Cardiac atrium fibroblast (primary cell): ENCODE measurements at places on chromosomes 6 and 20. TPM values are rescaled to one million over a fixed set of nuclear protein-coding genes. Genes with fewer than 3 reads are reported as not detected.

The CALHM6 gene
- 1.1 and 3.4 TPM in 2 replicates for total RNA-seq

The SLPI gene
- not detected in 2 replicates for total RNA-seq

The ARMC2 gene
- total RNA-seq, result 5.6 and 5.8 TPM in 2 replicates

The IL20RA gene
- not detected in 2 replicates for total RNA-seq

The HLA-DPA1 gene
- total RNA-seq, result 1.4 and 1.6 TPM in 2 replicates

The TCP1 gene
- total RNA-seq, result 152 and 185 TPM in 2 replicates

The CARMIL1 gene
- total RNA-seq, result 43.6 and 48.2 TPM in 2 replicates

The OVOL2 gene
- not detected in 2 replicates for total RNA-seq

The CFAP61 gene
- not detected in 2 replicates for total RNA-seq

The TREML1 gene
- total RNA-seq, result not detected in 2 replicates

The BTNL2 gene
- not detected in 2 replicates for total RNA-seq

The NNAT gene
- total RNA-seq, result 0.32 TPM in 1 of 2 replicates, not detected in the other

The FAM83B gene
- total RNA-seq, result not detected in 2 replicates

The CLDN20 gene
- total RNA-seq, result not detected in 2 replicates

The TOX2 gene
- 9.2 and 17.9 TPM in 2 replicates for total RNA-seq

The AIF1 gene
- total RNA-seq, result not detected in 2 replicates

The ZNF334 gene
- 2.6 and 2.9 TPM in 2 replicates for total RNA-seq

The HLA-DMB gene
- not detected in 2 replicates for total RNA-seq

The CNKSR3 gene
- total RNA-seq, result 4.7 and 6.2 TPM in 2 replicates

The PKHD1 gene
- not detected in 2 replicates for total RNA-seq

The FOXA2 gene
- total RNA-seq, result not detected in 2 replicates

The GSTA4 gene
- 37.3 and 39.0 TPM in 2 replicates for total RNA-seq

The FOXQ1 gene
- total RNA-seq, result not detected in 2 replicates

The TAGAP gene
- not detected in 2 replicates for total RNA-seq

The DHX16 gene
- total RNA-seq, result 24.0 and 29.4 TPM in 2 replicates
